ENCODE measurements at places on chromosomes 1 and 21. TPM values are rescaled to one million over a fixed set of nuclear protein-coding genes. Genes with fewer than 3 reads are reported as not detected.

DNA sequence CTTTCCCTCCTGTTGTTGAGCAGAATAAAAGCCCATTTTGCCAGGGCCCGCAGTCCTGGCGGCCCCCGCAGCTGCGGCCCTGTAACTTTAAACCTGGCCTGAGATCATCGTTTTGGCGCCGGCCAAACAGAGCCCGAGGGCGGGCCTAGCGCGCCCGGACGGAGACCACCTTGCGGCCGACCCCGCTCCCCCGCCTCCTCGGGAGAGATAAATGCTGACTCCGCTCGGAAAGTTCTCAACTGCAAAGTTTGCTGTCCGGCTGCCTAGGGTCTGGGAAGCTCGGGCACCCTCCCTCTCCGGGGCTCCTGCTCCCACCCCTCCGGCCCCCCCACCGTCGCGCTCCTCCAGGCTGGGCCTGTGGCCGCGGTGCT, at the start of gene PDPN:
Gene PDPN, plus strand, starts transcription at position 238 of the 371 bp plus-strand sequence. CDS start 202 bp downstream, outside the sequence.
- peak; percentile 67 for DNase-seq

The RBM8A gene
- 141 TPM for total RNA-seq

GRCh38 chr21:15060543-15061175, 4.1 kb downstream of the NRIP1 start:
- DNase-seq, result no peak

GRCh38 chr1:111334169-111334568, 43.5 kb downstream of the CHIA start:
- DNase-seq, result no peak

The LCE3C gene
- total RNA-seq, result not detected

DNA sequence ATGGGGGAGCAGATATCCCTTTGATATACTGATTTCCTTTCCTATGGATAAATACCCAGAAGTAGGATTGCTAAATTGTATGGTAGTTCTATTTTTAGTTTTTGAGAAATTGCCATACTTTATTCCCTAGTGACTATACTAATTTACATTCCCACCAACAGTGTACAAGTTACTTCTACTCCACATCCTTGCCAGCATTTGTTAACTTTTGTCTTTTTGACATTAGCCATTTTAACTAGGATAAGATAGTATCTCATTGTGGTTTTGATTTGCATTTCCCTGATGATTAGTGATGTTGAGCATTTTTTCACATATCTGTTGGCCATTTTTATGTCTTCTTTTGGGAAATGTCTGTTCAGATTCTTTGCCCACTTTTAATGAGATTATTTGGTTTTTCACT, 620.6 kb upstream of the CAMK1G start:
- no peak for DNase-seq

GRCh38 chr1:51960262-51960661, 30.2 kb downstream of the RAB3B start:
- no peak for DNase-seq

The TRABD2B gene
- 4.6 TPM for total RNA-seq

The WNT3A gene
- total RNA-seq, result 0.21 TPM

- DNase-seq, result no peak
These were observed 48.1 kb upstream of the VTCN1 start for GRCh38 chr1:117258791-117259190.

The OR10J5 gene
- total RNA-seq, result not detected

DNA sequence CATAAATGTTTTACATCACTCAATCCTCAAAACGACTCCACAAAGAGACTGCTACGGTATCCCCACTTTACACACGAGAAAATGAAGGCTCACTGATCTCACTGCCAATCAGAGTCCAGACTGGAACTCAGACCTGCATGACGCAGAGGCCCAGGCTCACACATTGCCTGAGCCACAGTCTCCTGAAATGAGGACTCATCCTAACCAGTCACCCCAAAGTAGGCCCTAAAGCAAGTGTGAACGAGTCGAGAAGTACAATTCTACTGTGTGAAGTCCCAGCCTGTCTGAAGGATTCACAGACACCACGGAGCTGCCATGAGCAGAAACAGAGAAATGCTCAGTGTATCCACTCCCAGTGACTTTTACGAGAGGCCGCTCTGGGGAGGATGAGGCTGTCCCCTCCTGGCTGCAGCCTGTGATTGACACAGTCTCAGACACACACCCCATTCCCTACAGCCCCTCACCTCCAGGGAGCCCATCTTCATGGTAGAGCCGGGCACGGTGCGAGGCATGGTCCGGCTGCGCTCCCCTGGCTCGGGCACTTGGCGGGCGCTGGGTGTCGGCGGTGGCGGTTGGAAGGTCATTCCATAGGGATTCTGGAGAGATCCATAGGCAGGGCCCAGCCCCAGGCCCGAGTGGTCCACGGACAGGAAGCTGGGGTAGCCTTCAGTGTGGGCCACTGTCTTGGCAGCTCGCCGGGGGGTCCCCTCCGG, 26.7 kb upstream of the COL16A1 start:
- no peak for DNase-seq

The CNTN2 gene
- 0.42 TPM for total RNA-seq

GRCh38 chr1:11053758-11054137, 6.1 kb downstream of the SRM start:
- DNase-seq, result no peak

The CASZ1 gene
- 76.8 TPM for total RNA-seq

DNA sequence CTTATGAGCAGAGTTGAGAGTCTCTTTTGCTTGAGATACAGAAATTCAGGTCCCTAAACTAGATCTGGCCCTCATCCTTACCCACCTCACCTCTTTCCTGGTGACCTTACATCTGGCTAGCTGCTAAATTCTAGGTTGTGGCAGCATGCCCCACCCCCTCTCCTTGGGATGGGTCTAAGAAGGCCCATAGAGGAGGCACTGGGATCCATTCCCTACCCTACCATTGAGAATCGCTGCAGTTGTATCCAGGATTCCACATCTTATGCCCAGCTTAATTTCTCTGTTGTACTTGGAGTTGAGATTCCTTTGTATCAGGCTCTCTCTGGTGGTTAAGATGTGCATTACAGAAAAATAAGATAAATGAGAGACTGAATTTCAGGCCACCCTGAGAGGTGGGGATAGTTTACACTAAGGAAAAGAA, 9.5 kb upstream of the TMEM39B start:
- no peak for DNase-seq

The INSRR gene
- total RNA-seq, result 0.13 TPM

Measured in ureter (tissue), 1 donor.